ENCODE measurements at places on chromosomes 1 and 21.

DNA sequence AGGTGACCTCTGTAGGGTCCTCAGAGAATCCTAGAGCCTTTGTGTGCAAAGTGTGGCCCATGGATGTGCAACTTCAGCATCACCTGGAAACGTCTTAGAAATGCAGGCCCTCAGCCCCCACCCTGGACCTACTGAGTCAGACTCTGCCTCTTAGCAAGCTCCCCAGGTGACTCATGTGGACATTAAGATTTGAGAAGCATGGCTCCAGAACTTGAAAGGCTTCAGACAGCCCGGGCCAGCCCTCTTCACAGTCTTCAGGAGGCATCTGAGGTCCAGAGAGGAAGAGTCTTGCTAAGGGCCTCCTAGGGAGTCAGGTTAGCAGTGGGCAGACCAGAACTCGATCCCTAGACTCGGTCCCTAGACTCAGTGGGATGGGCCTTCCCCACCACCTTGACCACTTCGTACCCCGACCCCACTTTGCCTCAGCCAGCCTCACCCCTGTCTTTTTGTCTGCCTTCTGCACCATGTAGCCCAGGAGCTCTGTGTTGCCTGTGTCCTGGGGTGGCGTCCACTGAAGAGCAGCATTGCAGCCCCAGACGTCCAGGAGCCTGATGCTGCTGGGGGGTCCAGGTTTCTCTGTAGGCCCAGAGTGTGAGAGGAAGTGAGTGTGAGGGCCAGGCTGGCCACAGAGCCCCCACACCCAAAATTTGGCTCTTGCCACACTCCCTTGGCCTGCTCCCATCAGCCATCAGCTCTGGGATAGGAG lies 4.8 kb downstream of the MYBPH start:
- DNase-seq, result no peak

DNA sequence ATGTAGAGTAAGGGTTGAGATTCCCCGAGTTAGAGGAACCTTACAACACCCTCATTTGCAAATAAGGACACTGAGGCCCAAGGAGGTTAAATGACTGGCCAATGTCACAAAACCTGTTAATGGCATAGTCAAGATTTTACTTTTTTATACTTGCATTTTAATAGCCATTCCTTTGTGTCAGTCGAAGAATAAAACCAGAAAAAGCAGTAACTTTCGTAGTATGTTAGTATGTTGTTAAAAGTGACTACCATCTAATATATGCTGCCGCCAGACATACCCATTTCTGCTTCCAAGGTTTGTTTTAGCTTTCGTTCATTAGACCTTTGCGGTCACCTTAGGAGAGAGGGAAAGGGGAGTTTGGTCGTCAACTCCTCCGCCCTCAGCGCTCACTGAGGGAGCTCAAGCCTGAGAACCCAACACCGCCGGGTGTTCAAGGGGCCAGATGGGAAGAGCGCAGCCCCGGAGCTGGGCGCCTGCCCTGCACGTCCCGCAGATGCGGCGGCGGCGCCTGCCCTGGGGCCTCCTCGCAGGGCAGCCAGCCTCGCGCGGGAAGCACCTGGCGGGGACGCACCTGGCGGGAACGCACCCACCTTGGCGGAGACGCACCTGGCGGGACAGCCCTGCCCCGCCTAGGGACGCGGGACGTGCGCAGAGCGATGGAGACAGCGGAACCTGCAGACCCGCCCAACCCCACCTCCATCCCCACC lies 466 bp downstream of the VPS26C start:
- no peak for DNase-seq

DNA sequence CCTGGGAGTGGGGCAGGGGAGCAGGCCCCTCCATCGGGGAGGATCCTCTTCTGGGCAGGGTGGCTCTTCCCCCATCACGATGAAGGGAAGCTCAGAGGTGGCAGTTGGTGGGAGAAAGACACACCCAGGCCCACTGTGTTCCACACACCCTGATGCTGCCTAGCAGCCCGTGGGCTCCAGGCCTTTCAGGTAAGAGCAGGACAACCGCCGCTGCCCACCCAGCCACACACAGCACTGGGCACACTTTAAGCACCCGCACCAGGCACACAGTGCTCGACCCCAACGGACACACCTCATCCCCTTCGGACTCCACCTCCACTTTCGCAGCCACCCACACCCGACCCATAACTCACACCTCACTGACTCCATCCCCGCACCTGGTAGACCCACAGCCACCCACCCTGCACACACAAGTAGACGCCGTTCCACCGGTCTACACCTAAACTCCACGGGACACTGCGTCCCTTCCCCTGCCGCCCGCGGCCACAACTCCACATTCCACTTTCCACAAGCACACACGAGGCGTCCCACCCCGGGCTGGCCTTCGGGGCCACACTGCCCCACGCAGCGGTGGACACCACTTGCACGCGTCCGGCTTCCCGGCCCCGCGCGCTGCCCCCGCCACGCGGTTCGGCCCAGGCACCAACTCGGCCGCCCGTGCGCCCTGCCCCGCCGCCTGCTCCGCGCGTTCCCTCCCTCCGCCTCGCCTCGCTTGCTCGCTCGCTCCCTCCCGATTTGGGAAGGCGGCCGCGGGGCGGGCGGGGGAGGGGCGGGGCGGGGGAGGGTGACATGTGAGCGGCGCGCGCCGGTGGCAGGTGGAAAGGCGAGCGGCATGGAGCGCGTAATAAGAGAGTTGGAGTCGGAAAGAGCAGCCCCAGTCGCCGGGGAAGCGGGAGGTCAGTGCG lies at the start of gene KCNQ4:
Gene KCNQ4, plus strand, starts transcription at position 787 of the 905 bp plus-strand sequence. CDS start 307 bp downstream, outside the sequence.
- DNase-seq, result peak; percentile 65

DNA sequence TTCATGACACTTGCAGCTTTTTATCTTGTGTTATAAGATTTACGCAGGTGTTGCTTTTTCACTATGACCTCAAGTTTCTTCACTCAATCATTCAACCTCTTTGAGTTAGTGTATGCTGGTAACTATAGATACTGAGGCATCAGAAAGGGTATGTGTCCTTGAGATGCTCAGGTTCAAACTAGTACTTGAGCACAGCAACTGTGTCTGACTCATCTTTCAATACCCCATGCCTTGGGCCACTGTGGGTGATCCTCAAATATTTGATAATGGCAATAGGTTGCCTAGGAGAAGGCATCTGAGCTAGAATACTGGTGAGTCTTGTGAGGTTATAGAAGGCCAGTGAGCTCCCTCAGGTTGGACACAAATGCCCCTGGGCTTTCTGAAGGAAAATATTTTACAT lies 88.1 kb upstream of the SPATA6 start:
- DNase-seq, result no peak

DNA sequence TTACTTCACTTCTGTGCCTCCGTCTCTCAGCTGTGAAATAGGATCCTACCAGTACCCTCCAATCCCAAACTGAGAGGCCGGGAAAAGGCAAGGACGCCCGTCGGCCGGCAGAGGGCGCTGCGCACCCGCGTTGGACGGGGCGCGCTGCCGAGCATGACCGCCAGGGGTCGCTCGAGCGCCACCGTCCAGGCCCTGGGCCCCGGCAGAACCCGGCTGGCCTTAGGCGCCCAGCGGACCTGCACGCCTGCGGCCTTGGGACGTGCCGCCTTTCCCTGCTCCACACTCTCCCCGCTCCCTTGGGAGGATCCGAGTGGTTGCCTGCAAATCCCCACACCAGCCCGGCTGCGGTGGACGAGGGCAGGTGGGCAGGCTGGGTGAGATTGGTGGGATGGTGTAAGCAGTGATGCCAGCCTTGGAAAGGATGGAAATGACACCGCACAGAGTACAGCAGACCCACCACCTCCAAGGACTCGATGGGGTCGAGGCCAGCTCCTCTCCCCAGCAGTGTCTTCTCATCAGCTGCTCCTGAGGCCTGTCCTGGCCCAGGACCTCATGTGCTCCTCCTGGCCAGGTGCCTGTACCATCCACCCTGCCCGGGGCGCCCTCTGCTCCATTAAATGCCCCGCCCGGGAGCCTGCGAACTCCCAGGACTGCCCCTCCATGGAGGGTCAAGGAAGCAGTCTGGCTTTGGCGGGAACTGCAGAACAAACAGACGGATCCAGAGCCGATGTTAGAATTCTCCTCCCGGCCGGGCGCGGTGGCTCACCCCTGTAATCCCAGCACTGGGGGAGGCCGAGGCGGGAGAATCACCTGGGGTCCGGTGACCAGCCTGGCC lies 47.4 kb upstream of the LBR start:
- peak; percentile 88 for DNase-seq
